CD4-positive, alpha-beta T cell treated with Interleukin-1 beta for 1 hour (primary cell): ENCODE measurements at places on chromosomes 5 and 9.
A peak's percentile ranks its signal among the peaks of the same experiment; 100 is the strongest.

DNA sequence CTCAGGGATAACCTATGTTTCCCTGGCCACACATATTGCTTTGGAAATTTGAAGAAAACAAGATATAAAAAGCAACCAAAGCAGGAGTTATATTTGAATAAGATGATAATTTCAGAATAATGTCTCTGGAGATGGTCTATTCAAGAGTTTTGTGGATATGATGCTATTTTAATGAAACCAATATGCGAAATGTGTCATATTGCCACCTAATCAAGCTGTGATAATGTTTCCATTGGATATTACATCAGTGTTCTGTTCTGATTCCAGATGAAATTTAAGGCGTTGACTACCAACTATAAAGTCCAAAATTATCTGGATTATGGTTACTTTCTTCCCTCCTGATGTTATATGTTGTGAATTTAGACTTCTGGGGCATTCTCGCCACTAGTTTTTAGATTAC is 27.6 kb upstream of the NUDT12 start:
- no peak for DNase-seq

DNA sequence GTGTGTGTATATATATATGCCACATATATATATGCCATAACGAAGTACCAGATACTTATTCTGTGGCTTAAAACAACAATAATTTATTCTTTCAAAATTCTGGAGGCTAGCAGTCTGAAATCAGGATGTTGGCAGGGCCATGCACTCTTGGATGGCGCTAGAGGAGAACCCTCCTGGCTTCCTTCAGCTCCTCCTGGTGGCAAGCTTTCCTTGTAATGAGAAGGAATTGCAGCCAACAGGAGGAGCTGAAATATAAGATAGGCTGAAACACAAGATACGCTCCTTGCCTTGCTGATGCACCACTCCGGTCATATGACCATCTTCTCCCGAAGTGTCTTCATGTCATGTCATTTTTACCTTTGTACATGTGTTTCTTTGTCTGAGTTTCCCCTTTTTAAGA is 368.1 kb upstream of the CTNND2 start:
- no peak for DNase-seq

- DNase-seq = no peak
Observed at GRCh38 chr5:170056561-170057267, 49.0 kb upstream of the FOXI1 start.

GRCh38 chr5:32003981-32004380 is 170.1 kb downstream of the GOLPH3 start:
- DNase-seq = no peak

GRCh38 chr9:130361873-130362362 is 82.8 kb upstream of the ASS1 start:
- no peak for DNase-seq

DNA sequence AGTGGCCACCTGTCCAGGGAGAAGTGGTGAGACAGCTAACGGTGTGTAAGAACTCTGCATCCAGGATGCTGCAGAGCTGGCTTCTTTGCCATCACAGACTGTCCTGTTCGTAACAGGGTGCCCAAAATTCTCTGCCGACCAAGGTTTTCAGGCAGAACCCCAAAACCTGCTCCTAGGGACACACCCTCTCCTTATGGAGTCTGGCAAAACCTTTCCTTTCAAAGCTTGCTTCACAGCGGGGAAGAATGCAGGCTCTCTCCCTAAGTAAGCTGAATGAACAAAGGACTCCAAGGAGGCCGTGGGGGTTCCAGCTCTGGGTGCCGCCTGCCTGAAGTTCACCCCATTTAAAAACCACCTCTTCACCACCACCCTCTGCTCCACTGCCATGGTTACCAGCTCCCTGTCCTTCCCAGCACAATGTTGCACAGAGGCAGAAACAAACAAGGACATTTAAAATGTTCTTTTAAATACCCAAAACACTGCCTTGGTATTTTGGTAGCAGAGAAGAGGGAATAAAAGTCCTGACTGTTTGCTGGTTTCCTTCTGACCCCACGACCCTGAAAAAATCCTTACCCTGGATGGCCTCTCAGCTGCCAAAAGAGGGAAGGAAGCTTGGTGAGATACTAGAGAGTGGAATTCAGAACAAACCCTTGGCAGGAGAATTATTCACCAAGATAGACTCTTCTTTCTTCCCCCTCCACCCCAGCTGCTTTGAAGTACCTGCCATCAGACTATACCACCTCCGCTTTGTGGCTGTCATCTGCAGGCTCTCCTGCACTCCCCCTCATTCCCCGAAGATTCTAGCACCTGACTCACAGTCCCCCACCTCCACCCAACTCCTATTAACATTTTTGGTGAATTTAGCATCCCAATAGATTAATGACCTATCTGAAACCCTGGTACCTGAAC is 7.1 kb upstream of the KLF9 start:
- DNase-seq = peak; percentile 23

DNA sequence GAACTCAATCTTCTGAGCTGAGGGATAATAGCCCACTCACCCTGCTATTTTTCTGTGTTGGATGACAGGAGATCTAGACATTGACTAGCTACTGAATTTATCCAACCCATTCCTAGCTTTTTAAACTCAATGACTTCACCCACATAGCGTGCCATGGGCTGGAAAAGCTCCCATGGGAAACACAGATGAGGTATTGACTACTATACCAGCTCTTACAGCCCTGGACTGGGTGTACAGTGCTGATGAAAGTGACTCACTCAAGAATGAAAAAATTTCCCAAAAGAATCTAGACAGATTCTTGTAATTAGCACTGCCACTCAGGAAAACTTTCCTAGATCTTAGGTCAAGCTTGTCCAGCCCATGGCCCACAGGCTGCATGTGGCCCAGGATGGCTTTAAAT is 72.7 kb upstream of the NREP start:
- DNase-seq = no peak

GRCh38 chr9:91736898-91737601 is 213.0 kb downstream of the ROR2 start:
- DNase-seq = no peak

DNA sequence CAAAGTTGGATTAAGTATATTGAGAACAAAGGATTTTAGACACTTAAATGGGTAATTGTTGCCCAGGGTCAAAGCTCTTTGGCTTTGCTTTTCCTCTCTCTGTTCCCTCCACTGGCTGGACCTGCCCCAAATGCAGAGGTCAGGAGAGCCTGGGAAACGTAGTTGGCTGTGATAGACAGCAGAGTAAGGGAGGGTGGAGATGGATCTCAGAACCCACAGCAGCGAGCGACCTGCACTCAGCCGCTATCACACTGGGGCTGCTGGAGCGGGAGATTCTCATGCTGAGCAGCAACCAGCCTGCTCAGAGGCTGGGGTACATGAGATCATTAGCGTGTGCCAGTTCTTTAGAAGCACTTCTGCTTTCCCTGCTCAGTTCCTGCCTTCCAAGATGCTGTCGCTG is 71.8 kb upstream of the TTC23L start:
- no peak for DNase-seq

DNA sequence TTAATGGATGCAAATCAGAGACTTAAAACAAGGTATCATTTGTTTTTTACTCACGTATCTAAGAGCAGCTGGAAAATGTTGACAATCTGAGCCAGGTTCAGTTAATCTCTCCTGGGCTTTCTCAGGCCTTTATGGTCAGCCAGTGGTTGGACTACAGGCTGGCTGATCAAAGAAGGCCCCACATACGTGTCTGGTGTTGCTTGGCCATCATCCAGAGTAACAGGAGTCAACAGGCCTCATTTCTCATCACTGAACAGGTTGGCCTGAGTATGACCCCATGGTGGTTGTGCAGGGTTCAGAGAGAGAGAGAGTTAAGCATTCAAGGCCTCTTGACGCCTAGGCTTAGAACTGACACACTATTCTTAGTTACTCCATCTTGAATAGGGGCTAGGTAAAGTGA is 97.0 kb upstream of the VLDLR start:
- no peak for DNase-seq

DNA sequence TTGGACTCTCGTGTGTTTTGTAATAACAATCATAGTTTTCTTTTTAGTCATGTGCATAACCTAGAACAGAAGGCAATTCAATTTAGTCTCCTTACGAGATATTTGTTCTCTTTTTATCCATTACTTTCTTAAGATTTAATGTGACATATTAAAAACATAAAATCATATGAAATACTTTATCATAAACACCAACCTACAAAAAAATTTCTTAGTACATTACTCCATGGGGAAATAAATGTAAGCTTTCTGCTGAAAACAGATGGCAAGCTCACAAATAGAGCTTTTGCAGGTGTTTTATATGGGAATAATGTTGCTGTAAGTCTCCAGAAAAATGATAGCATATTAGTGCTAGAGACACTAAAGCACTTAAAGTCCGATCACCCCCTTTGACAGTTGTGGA is 1035.2 kb upstream of the ARRDC3 start:
- DNase-seq = no peak

DNA sequence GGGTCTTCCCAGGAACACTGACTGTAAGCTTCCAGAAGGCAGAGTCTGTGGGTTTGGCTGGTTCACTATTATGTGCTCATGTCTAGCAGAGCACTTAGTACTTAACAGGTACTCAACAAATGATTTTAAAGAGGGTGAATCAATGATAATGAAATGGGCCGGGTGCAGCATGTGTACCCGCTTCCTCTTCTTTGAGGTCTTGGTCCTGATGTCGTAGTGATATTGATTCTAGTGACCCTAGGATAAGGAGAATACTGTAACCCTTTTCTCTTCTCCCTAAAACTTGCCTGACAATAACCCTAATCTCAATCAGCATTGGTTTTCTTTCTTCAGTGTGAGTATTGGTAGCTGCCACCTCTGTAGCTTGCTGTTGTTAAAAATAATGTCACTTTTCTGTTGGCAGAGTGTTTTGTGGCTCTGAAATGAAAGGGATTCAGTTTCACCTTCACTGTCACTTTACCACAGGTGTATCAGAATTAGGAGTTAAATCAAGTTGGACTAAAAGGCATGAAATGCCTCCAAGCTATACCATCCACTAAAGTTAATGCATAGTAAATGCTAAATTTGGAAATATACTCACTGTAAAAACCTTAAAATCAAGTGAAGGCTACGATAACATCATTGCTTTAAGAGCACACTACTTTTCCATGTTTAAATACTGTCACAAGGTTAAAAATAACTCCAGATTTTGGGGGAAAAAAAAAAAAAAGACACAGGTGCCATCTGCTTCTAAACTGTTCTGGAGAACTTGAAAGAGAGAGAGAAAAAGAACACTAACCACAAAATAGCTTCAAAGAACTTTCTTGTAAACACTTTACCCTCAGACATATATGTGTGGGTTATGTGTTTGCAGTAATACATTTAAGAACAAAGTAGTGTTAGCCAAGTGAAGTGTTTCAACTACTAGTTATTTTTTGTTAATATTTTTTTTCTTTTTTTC is 6.0 kb downstream of the CAMK4 start:
- DNase-seq = no peak

DNA sequence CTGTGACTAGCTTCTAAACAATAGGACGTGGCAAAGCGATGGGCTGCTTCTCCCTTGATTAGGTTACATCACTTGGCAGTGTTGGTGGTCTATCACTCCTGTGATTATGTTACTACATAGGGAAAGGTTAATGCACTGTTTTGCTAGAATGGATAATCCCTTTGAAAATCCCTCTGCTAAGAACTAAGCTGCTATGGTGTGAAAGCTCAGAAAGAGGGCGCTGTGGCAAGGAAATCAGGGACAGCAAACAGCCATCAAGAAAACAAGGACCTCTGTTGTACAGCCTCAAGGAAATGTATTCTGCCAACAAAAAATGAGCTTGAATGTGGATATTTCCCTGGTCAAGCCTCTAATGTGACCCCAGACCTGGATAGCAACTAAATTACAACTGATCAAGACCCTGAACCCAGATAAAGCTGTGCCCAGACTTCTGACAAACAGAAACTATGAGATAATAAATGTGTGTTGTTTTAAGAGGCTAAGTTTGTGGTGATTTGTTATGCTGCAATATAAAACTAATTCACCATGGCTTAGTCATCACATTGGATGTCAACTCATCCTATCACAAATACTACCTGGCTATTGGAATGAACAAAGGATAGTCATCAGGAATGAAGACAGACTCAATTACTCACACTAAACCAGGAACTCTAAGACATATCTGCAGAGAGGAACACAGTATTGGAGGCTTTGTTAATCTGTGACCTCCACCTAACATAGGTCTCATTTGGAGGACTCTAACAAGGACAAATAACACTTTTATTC is 1215.9 kb downstream of the EFNA5 start:
- no peak for DNase-seq

DNA sequence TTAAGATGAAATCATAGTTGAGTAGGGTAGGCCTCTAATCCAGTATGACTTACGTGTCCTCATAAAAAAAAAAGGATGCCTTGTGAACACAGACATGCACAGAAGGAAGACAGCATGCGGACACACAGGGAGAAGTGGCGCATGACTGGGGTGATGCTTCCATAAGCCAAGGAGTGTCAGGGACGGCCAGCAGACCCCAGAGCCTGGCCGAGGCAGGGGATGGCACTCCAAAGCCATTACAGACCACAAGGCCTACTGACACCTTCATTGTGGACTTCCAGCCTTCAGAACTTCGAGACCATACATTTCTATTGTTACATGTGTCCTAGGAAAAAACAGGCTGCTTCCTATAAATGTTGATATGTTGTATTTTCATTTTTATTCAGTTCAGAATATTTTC is 19.9 kb downstream of the EHMT1 start:
- no peak for DNase-seq

GRCh38 chr5:157740229-157740610 is 3.3 kb upstream of the LSM11 start:
- DNase-seq = peak; percentile 53

- no peak for DNase-seq
Observed at GRCh38 chr5:120999550-120999949, 535.5 kb downstream of the PRR16 start.

DNA sequence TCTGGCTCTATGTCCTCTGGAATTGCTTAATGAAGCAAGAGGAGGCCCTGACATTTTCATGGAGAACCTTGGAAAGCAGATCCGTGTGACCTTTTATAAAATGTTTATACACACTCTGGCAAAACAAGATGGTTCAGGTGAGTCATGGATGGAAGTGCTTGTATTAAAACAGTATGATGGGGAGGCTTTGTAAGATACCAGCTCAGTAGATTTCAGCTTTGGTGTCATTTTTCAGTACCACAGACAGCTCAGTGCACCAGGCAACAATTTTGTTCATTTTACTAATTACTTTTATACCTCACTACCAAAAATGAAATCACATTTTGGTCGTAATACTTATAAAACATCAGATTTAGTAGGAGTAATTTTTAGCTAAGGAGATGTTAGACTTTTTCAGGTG is 5.2 kb downstream of the KCNN2 start:
- no peak for DNase-seq

DNA sequence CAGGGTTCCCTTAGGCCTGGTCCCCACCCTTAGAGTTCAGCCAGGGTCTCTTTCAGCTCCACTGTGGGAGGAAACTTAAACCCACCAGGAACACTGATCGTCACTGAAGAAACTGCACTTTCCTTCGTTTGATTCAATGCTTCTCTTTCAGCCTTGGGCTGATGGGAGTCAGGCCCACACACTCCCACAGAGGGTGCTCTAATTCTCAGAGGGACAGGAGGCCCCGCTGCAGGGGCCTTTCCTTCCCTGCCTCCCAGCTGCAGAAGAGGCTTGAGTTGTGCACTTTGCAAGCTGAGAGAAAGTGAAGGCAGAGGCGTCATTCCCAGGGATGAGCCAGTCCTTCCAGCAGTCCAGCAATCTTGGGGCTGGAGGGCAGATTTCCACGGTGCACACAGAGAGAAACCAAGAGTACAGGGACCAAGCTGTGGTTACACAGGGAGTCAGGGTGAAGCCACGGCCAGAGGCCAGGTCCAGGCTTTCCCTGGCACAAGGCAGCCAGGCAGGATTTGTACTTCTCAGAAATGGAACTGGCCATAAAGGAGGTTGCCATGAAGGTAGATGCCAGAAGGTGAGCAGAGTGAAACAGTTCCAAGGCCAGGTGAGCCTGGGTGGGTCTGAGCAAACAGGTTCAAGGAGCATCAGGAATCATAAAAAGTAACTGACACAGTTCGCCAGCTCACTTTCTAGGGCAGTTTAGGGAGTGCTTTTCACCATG is 10.4 kb upstream of the GLIPR2 start:
- DNase-seq = no peak
